ENCODE measurements at places on chromosomes 2 and 18.

DNA sequence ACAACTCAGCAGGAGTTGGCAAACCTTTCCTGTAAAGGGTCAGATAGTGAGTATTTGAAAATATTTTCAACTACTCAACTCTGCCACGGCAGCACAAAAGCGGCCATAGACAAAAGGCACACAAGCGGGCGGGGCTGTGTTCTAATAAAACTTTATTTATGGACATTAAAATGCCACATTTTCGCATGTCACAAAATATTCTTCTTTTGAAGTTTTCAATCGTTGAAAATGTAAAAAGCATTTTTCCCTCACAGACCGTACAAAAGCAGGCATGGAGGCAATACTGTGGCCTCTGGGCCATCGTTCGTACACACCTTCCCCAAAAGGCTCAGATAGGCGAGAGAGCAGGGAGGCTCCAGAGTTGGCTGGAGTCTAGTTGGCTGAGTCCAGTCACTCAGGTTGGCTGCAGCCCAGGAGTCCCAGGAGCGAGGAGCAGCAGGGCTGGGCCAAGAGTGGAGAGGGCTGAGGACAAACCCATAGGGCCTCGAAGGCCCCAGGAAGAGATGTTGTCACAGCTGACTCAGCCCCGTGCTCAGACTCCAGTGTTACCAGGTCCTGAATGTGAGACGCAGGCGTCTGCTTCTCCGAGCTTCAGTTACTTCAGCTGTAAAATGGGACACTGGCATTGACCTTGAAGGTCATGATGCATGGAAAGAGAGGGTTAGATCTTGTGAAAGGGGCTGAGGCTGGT, 42.5 kb downstream of the SDC1 start:
- peak; percentile 8 for DNase-seq

GRCh38 chr2:215772634-215773563, 240.5 kb downstream of the MREG start:
- DNase-seq, result no peak

DNA sequence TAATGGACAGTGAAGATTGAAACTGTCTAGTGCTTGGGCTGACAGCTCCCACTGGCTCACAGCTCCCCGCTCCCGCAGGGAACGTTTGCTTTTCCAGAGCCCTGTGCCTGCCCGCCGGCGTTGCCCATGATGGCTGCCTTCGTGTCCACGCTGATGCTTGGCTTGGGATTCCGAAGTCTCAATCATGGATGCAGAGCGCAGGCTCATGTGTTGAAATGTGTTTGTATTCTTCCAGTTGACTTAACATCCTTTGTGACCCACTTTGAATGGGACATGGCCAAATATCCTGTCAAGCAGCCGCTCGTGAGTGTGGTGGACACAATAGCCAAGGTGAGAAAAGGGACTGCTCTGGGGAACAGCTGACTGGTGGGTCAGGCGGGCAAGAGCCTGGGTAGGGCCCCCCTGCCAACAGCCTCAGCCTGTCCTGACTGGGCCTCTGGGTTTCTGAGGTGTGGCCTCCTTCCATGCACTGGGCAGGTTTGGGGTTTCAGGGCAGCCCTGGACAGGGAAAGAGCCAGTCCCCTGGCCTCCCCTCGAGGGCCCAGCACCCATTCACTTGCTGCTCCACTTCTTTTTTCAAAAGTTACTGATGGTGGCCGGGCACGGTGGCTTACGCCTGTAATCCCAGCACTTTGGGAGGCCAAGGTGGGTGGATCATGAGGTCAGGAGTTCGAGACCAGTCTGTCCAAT, 42.8 kb downstream of the ATP6V1C2 start:
- no peak for DNase-seq

- no peak for DNase-seq
Observed at GRCh38 chr2:47457268-47457667, 54.3 kb downstream of the MSH2 start.

DNA sequence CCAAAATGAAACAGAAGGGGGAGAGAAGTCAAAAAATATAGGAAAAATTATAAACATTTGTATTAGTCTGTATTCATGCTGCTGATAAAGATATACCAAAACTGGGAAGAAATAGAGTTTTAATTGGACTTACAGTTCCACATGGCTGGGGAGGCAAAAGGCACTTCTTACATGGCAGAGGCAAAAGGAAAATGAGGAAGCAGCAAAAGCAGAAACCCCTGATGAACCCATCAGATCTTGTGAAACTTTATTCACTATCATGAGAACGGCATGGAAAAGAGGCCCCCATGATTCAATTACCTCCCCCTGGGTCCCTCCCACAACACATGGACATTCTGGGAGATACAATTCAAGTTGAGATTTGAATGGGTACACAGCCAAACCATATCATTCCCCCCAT, 79.1 kb downstream of the ZRANB3 start:
- DNase-seq, result no peak

- no peak for DNase-seq
Observed at GRCh38 chr2:114068438-114068837, 178.5 kb downstream of the ACTR3 start.

GRCh38 chr2:232502511-232502910, 14.9 kb upstream of the ECEL1 start:
- DNase-seq, result no peak

GRCh38 chr2:5867056-5867455, 174.9 kb downstream of the SOX11 start:
- no peak for DNase-seq

- no peak for DNase-seq
Observed at GRCh38 chr2:232802091-232802490, 25.7 kb upstream of the KCNJ13 start.

GRCh38 chr2:37052600-37053332, 31.4 kb downstream of the HEATR5B start:
- DNase-seq, result no peak

DNA sequence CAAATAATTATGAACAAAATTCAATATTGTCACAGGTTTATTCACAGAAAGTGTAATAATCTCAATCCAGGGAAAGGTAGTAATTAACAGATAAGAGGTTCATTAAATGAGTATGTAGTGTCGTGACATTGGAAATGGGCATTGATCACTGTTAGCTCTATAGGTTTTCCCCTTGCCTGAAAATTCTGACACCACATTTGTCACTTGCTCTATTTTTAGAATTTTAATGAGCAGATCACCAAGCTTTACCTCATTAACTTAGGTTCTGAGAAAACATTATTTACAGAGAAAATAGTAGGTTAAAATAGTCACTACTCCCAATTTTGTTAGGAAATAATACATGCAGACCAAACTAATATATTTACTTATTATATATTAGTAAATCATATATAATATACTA, 344.0 kb downstream of the DSC3 start:
- no peak for DNase-seq

DNA sequence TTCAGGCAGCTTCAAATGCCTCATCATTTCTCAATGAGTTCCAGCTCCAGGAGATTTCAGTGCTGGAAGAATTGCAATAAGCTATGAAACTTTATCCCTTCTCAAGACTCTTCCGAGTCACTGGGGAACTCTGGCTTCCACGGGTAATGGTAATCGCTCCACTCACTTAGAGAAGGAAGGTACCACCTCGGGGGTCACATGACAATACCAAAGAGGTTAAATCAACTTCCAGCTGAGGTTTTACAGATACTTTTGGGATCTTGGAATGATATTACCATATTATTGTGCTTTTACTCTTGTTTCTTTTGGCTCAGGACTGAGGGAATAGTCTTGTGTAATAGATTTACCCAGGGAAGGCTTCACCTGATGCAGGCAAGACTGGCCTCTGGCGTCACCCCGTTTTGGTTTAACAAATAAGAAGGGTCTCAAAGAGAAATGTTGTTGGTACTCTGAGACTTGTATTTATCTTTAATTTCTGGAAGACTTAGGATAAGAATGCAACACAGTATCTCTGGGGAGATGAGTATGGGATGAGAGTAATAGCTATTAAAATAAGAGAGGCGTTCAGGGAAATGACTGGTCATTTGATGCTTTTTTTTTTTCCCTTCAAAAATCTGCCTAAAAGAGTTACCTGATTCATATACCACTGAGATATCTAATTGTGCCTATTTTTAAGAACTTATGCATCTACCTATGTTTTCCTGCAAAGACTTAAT, 316.9 kb upstream of the ZEB2 start:
- DNase-seq, result no peak

DNA sequence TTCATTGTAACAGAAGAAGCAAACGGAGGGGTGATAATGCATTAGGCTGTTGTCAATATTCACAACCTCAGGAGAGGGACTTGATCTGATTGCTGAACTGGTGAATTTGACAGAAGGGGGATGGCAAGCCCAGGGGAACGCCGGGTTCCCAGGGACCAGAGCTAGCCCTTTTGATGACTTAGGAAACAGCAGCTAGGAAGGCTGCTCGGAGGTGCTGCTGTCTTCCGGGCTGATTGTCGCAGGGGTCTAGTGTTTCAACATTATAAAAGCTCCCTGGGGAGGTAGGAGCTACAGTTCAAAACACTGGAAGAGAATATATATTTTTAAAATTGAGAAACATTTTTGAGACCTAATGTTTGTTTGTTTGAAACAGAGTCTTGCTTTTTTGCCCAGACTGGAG, 47.3 kb downstream of the CD8B2 start:
- no peak for DNase-seq

- no peak for DNase-seq
Observed at GRCh38 chr2:149781263-149781808, 193.8 kb upstream of the MMADHC start.

Data from GOT3 (cell line).